ENCODE measurements at places on chromosomes 1 and 21. TPM values are rescaled to one million over a fixed set of nuclear protein-coding genes. Genes with fewer than 3 reads are reported as not detected.

The FCGR3A gene
- 20.8 TPM for total RNA-seq

The CATSPERE gene
- 0.91 TPM for total RNA-seq

The LCE3E gene
- total RNA-seq: not detected

The MIXL1 gene
- total RNA-seq: not detected

DNA sequence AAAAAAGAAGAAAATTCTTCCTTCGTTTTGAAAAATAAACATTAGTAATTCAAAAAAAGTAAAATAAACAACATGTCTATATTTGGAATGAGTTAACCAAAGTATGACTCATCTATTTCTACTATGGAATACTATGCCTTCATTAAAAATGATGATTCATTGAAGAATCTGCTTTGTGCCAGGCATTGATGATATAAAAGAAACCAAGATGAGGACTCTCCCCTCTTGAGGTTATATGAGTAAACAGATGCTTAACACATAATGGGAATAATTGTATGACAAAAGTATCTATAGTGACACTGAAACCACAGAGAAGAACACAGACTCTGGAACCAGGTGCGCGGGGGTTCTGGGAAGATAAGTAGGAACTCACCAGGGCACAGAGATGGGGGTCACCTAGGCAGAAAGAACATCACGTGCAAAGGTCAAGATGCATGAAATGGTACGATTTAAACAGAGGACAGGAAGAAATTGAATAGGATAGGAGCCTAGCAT is 18.8 kb downstream of the ELF3 start:
- DNase-seq: no peak

- DNase-seq: no peak
Measured at GRCh38 chr1:10906866-10907519, 105.5 kb upstream of the TARDBP start.

GRCh38 chr1:40844079-40844478 is 18.1 kb downstream of the CITED4 start:
- no peak for DNase-seq

GRCh38 chr1:14141656-14142055 is 441.7 kb downstream of the PRDM2 start:
- no peak for DNase-seq

GRCh38 chr1:34163792-34164731 is 968 bp downstream of the CSMD2 start:
- no peak for DNase-seq

Measured in upper lobe of left lung (tissue), 6 donors.